ENCODE measurements at places on chromosomes 3 and 15.

GRCh38 chr3:46737329-46737731 lies 19.7 kb upstream of the PRSS50 start:
- DNase-seq = no peak

DNA sequence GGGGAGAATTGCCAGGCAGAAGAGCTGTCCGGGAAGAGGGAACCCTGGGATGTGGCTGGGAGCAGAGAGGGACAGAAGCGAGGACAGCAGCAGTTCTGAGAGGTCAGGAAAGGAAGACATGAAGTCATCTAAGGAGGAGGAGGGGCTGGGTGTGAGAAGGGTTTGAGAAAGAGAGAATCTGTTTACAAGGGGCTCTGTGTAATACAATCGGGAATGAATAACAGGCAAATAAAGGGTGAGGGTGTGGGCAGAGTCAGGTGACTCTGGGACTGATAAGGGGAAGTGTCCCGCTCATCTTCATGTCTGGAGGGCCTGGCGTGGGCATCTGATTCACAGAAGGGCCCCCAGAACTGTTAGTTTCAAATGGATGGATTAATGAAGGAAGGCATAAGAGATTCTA lies 191.3 kb downstream of the XXYLT1 start:
- DNase-seq = no peak

- DNase-seq = no peak
These were observed 47.8 kb downstream of the DAPK2 start for GRCh38 chr15:63998489-63998888.

GRCh38 chr3:70789878-70790277 lies 477.4 kb upstream of the MDFIC2 start:
- DNase-seq = no peak

DNA sequence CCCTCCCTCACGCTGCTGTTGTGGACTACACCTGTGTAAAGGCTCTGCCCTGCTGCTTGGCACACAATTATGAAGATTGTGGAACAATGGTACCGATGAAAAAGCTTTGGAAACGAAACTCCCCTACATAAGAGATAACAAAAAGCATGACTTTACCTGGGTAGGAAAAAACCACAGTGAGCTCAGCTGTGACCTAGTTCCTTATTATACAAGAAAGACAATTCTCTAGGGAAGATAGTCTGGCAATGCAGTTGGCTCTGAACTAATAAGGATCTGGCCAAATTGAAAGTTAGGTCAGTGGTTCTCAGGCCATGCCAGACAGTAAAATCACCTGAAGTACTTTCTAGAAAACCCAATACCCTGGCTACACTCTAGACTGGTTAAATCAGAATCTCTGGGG lies 16.1 kb downstream of the CLEC3B start:
- no peak for DNase-seq

Data from stimulated activated CD4-positive, alpha-beta T cell treated with anti-CD3 and anti-CD28 coated beads, Interleukin-2, amount 100 ng/mL, for 48 hours (primary cell).